ENCODE measurements at places on chromosomes 2 and 18.

DNA sequence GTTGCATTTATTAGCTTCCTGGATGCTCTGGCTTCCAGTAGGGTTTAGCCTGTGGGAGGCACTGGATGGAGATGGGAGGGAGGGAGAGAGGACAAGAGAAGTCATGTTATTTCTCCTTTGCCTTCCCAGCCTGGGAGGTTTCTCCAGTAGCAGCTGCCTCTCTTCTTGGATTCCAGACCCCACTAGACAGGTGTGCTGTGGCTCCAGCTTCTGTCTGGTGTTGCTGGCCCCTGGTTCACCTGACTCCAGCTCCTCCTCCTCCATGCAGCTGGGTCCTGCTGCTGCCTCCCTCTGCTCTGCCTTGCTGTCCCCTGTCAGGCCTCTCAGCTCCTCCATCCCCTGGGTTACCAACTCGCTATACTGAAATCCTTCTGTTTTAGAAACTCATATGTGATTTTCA is 188.9 kb upstream of the TNP1 start:
- DNase-seq: no peak

GRCh38 chr2:65388051-65388531 is 44.3 kb downstream of the SPRED2 start:
- no peak for DNase-seq

- no peak for DNase-seq
Observed at GRCh38 chr2:178767094-178768060, 39.8 kb downstream of the TTN start.

DNA sequence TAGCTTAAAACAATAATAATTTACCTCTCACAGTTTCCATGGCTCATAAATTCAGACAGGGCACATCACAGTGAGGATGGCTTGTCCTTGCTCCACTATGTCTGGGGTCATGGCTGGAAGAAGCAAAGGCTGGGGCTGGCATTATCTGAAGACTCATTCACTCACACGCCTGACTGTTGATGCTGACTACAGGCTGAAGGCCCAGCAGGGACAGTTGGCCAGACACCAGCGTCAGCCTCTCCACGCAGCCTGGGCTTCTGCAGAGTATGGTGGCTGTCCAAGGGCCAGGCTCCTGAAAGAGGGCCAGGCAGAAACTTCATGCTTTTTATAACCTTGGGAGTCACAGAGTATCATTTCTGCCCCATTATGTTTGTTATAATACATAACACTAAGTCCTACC is 33.4 kb downstream of the YPEL5 start:
- peak; percentile 64 for DNase-seq

GRCh38 chr2:168907940-168908662 is 7.0 kb downstream of the G6PC2 start:
- no peak for DNase-seq

DNA sequence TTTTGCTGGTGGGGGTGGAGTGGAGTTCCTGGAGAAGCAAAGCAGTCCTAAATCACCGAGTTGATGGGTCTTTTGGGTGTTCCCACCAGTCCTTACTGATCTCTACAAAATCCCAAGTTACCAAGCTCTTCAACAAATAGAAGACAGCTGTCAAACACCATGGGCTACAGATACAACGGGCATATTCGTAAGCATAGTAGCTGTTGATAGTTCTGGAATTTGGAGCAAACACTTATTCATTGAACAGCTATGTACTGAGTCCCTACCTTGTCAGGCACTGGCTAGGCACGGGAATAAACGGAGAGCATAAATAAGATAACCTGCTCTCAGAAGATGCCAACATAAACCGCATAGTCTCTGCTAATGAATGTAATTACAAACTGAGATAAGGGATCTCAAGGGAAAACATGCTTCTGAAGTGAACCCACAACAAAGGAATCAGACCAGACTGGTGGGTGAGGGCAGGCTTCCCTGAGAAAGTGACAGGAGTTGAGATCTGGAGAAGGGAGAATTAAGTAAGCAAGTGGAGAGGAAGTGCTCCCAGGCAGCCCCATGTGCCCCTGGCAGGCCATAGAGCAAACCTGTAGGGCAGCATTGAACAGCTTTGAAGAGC is 947 bp upstream of the ANKRD44 start:
- DNase-seq: no peak

GRCh38 chr2:122651236-122651635 is 895.8 kb downstream of the TSN start:
- no peak for DNase-seq

DNA sequence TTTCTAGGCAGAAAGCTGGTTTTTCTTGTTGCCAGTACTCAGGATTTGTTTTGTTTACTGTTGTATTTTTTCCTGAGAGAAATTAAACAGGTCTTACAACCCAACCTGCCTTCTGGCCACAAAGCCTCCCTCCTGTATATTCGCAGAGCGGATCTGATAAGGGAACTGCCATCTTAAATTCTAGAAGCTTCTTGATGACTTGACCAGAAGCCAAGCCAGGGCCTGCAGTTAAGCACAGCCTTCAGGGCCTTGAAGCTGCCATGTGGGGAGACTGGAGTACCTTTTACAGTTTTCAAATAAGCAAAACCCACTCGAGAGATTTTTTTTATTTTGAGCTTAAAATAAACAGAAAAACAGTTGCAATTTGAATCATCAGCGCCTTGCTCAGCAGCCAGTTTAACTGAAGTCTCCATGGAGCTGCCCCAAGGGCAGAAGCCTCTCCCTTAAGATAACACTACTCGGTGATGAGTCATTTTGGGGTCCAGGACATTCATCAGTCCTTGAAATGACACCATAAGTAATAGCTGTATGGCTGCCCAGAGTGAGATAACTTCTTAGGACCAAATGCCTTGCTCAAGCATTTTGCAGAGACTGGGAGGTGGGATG is 51.5 kb upstream of the PHLPP1 start:
- DNase-seq: no peak

GRCh38 chr2:30245364-30245763 is 14.0 kb downstream of the LBH start:
- no peak for DNase-seq

DNA sequence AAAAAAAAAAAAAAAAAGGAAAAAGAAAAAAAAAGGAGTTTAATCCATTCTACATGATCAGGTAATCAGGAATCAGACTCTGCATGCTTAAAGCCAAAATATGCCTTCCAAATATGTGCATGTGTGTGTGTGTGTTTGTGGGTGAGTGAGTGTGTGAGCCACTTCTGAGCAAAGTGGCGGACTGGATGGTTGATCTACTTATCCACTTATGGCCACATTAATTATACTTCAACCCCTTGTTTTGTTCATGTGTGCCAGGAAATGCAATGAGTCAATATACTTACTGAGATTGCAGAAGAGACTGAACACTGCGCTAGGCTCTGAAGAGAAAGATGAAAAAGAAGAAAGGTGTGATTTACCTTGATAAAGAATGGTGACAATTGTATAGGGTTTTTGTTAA is 586.5 kb upstream of the NXPH2 start:
- no peak for DNase-seq

DNA sequence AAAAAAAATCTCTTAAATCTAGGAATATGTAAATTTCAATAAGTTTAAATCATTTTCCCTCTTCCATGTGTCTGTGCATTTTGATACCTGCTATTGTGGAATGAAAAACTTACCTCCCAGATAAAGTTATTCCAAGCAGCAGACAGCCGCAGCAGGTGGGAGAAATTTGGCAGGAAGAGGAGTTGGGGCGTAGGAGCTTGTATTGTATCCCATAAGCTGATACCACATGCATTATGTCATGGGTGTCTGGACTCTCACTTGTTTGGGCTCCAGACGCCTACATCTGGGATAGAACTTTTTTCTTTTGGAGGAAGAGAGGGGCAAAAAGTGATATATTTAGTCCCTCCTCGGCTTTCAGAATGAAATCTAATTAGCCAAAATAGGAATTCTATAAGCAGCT is 59.3 kb upstream of the TCF4 start:
- no peak for DNase-seq

GRCh38 chr2:142918624-142919023 is 41.2 kb downstream of the KYNU start:
- DNase-seq: no peak

GRCh38 chr2:67210430-67210829 is 186.7 kb upstream of the ETAA1 start:
- DNase-seq: no peak

DNA sequence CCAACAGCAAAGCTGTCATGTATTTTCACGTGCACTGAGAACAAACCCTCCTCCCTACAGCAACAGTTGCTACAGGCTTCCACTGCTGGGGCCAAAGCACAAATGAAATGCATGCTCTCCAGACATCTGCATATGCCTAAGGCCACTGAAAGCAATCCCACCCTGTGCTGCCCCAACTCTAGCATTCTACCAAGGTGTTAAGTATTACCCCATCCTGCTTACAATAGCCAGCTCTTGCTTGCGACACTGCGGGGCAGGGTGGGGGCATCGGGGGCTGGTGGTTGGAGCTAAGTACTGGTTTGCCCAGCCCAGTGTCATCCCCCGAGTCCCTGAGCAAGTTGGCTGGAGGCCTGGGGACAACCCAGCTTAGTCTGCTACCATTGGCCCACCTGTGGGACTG is 742.5 kb downstream of the TDRD15 start:
- DNase-seq: no peak

DNA sequence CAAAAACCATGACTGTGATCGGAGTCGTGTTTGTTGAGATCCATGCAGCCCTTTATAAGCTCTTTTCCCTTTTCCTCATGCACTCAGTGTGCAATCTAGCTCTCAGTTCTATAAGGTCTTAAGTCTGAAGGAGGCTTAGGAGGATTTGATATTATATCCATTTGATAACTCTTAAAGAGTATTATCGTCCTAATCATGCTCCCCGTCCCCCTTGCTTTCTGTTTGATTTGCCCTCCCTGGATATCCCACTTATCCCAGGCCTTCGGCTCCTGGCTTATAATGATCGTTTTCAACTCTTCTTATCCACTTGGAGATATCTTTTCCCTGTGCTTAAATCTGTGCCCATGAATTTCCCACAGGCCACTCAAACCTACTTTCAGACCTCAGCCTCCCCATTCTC is 1917.7 kb upstream of the PIK3C3 start:
- no peak for DNase-seq

GRCh38 chr2:230582851-230583283 is 129.8 kb upstream of the CAB39 start:
- DNase-seq: no peak

DNA sequence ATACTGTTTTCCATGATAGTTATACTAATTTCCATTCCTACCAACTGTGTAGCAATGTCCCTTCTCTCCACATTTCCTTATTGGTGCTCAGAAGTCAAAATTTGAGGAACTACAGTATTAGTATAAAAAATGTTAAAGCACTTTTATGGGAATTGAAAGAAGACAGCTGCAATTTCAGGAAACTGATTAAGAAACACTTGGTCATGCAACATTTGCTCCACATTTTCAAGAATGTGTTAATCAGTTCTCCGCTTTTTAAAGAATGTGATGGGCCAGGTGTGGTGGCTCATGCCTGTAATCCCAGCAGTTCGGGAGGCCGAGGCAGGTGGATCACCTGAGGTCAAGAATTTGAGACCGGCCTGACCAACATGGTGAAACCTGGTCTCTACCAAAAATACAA is 33.6 kb upstream of the MGAT4A start:
- DNase-seq: no peak

DNA sequence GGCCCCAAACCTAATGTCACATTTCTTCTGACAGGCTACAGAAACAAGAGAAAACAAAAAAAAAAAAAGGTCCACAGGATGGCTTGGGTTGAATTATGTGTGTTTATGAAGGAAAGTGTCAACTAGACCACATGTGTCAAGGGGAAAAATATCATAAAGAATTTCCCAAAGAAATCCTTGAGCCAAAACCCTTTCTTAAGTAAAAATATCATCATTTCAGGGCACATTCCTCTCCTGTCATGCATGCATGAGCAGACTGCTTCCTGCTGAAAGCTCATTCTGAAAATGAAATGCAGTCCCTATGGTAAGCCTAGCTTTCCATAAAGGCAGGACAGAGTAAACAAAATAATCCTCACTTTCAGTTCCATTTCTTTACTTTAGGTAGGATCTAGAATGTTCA is 85.7 kb upstream of the RBBP8 start:
- no peak for DNase-seq

DNA sequence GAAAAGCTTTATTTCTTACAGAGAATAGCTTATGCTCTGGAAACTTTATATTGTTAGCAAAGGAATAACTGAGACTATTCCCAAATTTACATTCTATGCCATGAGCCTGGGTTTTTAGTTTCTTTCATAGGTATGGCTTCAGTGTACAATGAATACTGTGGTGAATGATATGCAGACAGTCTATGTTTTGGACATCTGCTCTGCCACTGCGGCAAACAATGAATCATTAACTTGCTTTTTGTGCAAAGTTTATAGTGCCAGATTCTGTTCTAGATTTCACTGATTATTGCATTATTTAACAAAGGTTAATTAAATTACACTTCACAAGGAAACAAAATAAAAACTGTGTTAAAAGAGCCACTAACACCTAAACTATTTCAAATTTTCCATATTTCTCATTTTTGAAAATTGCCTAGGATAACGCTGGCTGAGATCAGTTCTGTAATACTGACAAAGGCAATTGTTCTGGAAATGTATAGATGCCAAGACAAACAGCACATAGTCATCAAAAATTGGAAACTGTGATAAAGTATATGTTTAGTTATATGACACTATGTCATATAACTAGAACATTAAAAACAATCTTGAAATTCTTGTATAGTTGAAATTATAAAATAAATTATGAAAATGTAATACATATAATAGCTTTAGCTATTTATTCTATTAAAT is 74.7 kb downstream of the ITSN2 start:
- DNase-seq: no peak

DNA sequence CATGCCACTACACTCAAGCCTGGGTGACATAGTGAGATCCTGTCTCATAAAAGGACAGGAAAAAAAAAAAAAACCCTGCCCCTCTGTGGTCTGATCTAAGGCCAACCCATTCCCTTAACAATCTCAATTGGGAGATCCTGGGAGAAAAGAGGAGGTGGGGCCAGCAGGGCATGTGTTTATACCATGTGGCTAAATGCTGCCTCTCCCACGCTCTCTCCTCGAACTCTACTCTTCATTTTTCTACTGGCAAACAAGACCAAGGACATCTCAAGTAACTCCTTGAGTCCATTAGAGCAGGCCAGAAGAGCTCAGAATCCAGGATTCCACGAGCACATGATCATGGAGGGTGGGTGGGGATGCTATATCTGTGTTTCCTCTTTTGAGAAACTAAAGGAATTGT is 16.7 kb upstream of the NEDD4L start:
- no peak for DNase-seq

DNA sequence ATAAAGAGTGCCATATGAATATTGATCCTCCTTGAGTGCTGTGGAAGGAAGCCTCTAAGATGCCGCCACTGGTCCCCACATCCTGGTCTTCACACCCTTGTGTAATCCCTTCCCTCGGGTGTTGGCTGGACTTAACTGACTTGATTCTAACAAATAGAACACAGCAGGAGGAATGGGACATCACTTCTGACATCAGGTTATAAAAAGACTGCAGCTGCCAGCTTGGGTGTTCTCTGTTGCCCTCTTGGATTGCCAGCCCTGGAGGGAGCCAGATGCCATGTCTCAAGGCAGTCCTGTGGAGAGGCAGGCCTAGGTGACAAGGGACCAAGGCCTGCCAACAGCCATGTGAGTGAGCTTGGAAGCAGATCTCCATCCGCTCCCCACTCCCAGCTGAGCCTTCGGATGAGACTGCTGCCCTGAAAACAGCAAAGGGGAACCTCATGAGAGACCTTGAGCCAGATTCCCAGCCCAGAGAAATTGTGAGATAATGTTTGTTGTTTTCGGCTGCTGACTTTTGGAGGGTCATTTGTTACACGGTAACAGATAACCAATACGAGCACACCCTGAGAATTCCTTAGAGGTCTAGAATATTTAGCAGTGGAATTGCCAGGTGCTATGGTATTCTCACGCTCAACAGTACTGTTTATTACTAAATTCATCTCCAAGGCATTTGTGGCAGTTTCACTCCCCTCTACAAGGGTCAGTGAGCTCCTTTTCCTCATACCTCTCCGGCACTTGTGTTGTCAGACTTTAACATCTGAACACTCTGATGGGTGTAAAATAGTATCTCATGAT is 32.5 kb downstream of the HPCAL1 start:
- no peak for DNase-seq
